ENCODE measurements at places on chromosomes 12 and 14. TPM values are rescaled to one million over a fixed set of nuclear protein-coding genes. Genes with fewer than 3 reads are reported as not detected.
A peak's percentile ranks its signal among the peaks of the same experiment; 100 is the strongest.

DNA sequence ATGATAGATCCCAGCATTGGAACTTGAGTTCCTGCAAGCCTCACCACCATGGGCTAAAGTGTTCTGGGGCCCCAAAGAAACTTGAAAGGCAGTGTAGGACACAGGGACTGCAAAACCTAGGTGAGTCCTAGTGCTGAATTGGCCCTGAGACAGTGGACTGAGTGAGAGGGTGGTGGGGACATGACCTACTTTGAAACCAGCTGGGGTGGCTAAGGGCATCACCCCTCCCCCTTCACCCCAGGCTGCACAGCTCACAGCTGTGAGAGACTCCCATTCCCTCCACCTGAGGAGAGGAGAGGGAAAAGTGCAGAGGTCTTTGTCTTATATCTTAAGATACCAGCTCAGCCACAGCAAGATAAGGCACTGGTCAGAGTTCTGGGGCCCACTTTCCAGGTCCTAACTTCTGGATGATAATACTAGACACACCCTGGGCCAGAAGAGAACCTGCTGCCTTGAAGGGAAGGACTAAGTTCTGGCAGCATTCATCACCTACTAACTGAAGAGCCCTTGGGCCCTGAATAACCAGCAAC lies 62.5 kb downstream of the MAPKAPK5 start:
- no peaks in the 10 kb centered on the region for H3K27me3 ChIP-seq
- H3K4me1 ChIP-seq: no peaks in the 10 kb centered on the region
- no peaks in the 10 kb centered on the region for H3K36me3 ChIP-seq
- no peak for DNase-seq
- no peak overlapping the region for H3K4me3 ChIP-seq

GRCh38 chr14:33777681-33778080 lies 173.2 kb downstream of the EGLN3 start:
- H3K27ac ChIP-seq: no peak overlapping the region
- no peaks in the 10 kb centered on the region for H3K36me3 ChIP-seq
- H3K4me3 ChIP-seq: no peak overlapping the region
- DNase-seq: no peak
- H3K27me3 ChIP-seq: no peaks in the 10 kb centered on the region

- no peak for DNase-seq
- no peaks in the 10 kb centered on the region for H3K36me3 ChIP-seq
- H3K27ac ChIP-seq: no peak overlapping the region
- no peaks in the 10 kb centered on the region for H3K4me1 ChIP-seq
- no peaks in the 10 kb centered on the region for H3K27me3 ChIP-seq
Observed at GRCh38 chr12:126160912-126161311, 1095.7 kb downstream of the AACS start.

DNA sequence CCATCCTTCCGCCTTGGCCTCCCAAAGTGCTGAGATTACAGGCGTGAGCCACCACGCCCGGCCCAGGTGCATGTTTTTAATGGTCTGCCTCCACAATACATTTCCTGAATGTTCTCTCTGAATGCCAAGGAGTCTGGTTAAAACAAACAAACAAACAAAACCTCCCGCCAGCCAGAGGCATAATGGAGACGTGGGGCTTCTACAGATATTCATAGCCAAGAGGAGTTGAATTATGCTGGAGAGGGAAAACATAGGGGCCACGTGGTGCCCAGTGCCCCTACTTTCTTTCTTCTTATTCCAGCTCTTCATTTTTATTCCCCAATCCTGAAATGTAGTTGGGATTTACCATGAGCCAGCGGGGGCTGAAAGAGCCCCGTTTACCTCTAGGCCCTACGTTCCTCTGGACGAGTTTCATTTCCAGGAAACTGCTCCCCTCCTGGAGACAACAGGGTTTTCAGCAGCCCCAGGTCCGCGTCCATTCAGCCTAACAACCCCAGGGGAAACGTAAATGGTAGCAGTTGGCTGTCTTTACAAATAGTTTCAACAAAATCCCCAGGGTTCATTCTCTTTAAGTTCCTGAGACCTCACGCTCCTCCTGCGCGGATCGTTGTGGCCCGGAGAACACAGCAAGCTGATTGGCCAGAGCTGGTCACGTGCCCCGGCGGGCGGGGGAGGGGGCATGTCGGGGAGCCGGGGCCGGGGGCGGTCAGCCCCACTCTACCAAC lies 108.5 kb upstream of the ESRRB start:
- no peaks in the 10 kb centered on the region for H3K36me3 ChIP-seq
- H3K27ac ChIP-seq: no peak overlapping the region
- peak; percentile 12 for DNase-seq
- no peaks in the 10 kb centered on the region for H3K27me3 ChIP-seq

The JPH4 gene
- total RNA-seq: 8.5 TPM

The IL31 gene
- total RNA-seq: not detected

DNA sequence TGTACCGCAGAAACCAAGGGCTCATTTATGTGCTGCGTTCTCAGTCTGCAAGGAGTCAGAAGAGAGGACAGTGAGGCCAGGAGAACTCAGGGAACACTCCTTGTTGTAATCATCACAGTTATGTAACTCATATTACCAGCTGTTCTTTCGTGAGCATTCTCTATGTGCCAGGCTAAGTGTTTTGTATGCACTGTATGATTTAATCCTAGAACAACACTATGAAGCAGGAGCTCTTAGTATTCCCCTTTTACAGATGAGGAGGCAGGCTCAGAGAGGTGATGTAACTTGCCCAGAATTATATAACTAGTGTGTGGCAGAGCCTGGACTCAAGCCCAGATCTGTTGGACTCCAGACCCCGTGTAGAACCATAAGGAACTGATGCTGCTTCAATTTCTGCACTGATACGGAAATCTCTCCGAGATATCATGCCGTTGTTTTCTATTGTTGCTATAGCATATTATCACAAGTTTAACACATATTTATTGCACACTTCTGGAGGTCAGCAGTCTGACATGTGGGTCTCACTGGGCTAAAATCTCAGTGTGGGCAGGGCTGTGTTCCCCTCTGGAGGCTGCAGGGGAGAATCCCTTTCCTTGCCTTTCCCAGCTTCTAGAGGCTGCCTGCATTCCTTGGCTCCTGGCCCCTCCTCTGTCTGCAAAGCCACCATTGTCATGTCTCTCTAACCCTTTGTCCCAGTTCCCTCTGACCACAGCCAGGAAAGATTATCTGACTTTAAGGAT lies 16.3 kb upstream of the CD9 start:
- H3K36me3 ChIP-seq: no peaks in the 10 kb centered on the region
- no peak overlapping the region for H3K4me3 ChIP-seq
- H3K27ac ChIP-seq: peak overlapping the region; percentile 64
- no peak for DNase-seq
- H3K4me1 ChIP-seq: peaks cover 13% of the 10 kb centered on the region
- no peaks in the 10 kb centered on the region for H3K27me3 ChIP-seq

- DNase-seq: no peak
- no peak overlapping the region for H3K27ac ChIP-seq
- peaks cover 5% of the 10 kb centered on the region for H3K4me1 ChIP-seq
- H3K36me3 ChIP-seq: no peaks in the 10 kb centered on the region
Observed at GRCh38 chr12:2035431-2036055, 17.2 kb upstream of the CACNA1C start.

DNA sequence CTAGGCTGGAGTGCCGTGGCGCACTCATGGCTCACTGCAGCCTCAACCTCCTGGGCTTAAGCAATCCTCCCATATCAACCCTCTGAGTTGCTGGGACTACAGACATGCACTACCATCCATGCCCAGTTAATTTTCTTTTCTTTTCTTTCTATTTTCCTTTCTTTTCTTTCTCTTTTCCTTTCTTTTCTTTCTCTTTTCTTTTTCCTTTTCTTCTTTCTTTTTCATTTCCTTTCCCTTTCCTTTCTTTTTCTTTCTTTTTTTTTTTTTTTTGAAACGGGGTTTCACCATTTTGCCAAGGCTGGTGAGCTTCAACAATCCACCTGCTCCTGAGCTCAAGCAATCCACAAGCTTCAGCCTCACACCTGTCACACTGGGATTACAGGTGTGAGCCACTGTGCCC lies 60.1 kb upstream of the ACSS3 start:
- H3K4me1 ChIP-seq: no peaks in the 10 kb centered on the region
- H3K36me3 ChIP-seq: no peaks in the 10 kb centered on the region
- no peak for DNase-seq
- H3K27me3 ChIP-seq: no peaks in the 10 kb centered on the region
- H3K4me3 ChIP-seq: no peak overlapping the region

The EFS gene
- 26.5 TPM for total RNA-seq

DNA sequence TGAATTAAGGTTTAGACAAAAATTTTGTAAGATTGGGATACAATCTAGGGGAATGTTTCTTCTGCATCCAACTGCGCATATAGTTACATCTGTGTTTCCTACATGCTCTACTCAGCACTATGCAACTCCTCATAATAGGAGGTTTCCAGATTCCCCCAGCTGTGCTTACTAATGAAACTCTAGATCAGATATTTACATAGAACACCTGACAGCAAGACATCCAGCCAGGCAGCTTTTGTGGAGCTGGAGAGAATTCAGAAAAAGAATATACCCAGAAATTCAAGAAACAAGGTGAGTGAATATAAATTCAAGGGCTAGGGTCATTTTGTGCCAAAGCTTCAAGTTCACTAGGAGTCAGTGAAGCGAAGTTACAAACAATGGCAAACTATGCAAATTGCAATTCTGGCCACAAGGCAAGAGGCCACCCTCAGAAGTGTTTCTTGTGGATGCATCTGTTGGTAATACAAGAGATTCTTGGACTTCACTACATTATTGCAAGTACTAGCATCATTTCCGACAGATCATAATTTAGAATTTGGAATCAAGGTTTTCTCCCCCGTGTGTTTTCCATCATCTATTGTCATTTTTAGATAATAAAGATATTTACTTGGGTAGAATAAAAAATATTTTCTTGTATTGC lies 341.2 kb upstream of the NAV3 start:
- no peak for DNase-seq
- no peaks in the 10 kb centered on the region for H3K4me1 ChIP-seq
- no peak overlapping the region for H3K27ac ChIP-seq
- no peak overlapping the region for H3K4me3 ChIP-seq
- no peaks in the 10 kb centered on the region for H3K36me3 ChIP-seq

DNA sequence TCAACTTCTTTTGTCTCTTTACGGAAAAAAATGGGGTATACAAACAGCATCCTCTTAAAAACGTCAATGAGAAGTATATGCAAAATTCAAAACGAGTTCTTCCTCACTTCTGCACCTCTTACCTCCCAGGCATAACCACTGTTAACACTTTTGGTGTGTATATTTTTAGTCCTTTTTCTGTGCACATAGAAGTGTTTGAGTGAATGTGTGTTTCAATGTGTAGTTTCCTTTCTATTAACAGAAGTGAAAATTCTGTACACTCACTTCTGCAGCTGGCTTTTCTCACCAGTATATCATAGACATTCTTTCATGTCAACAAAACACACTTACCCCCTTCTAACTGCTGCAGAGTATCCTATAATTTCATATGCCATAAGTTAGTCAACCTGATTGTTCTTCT lies 5.4 kb downstream of the UBR7 start:
- no peak overlapping the region for H3K4me3 ChIP-seq
- no peak overlapping the region for H3K27ac ChIP-seq
- no peaks in the 10 kb centered on the region for H3K4me1 ChIP-seq
- H3K36me3 ChIP-seq: no peaks in the 10 kb centered on the region

DNA sequence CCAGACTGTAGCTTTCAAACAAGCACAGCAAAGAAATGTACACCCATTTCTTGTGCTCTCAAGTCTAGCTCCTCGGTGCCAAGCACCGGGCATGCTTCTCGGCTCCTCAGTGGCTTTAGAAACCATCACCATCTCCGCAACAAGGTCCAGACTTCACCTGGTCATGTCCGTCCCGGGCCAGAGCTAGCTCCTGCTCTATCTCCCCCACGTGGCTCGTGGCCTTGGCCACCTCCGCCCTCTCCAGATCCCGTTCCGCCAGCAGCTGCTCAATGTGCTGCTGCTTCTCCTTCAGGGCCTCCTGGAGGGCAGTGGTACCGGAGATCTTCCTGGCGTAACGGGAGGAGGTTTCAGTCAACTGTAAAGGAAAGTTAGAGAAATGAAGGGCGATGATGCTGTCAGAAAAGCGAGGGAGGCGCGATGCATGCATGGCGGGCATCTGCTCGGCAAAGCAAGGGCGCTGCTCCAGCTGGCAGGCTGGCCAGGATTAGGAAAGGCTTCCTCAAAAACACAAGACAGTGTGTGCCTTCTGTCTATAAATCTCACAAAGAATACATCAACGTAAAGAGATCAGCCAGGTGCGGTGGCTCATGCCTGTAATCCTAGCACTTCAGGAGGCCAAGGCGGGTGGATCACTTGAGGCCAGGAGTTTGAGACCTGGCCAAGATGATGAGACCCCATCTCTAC lies 67.4 kb downstream of the CLIP1 start:
- H3K36me3 ChIP-seq: no peaks in the 10 kb centered on the region
- no peaks in the 10 kb centered on the region for H3K4me1 ChIP-seq
- no peaks in the 10 kb centered on the region for H3K27me3 ChIP-seq
- DNase-seq: no peak
- no peak overlapping the region for H3K27ac ChIP-seq

GRCh38 chr14:60327447-60328331 lies 78.7 kb downstream of the PPM1A start:
- DNase-seq: peak; percentile 7
- peak overlapping the region; percentile 20 for H3K4me3 ChIP-seq
- no peaks in the 10 kb centered on the region for H3K27me3 ChIP-seq
- no peak overlapping the region for H3K27ac ChIP-seq
- no peaks in the 10 kb centered on the region for H3K36me3 ChIP-seq

- H3K36me3 ChIP-seq: no peaks in the 10 kb centered on the region
- no peak overlapping the region for H3K27ac ChIP-seq
- H3K4me1 ChIP-seq: no peaks in the 10 kb centered on the region
- H3K4me3 ChIP-seq: no peak overlapping the region
- H3K27me3 ChIP-seq: no peaks in the 10 kb centered on the region
- DNase-seq: no peak
Observed at GRCh38 chr12:123897221-123897620, 75.4 kb downstream of the CCDC92 start.

The KRT75 gene
- not detected for total RNA-seq

The ACADS gene
- 29.4 TPM for total RNA-seq

The TPPP2 gene
- 9.4 TPM for total RNA-seq

DNA sequence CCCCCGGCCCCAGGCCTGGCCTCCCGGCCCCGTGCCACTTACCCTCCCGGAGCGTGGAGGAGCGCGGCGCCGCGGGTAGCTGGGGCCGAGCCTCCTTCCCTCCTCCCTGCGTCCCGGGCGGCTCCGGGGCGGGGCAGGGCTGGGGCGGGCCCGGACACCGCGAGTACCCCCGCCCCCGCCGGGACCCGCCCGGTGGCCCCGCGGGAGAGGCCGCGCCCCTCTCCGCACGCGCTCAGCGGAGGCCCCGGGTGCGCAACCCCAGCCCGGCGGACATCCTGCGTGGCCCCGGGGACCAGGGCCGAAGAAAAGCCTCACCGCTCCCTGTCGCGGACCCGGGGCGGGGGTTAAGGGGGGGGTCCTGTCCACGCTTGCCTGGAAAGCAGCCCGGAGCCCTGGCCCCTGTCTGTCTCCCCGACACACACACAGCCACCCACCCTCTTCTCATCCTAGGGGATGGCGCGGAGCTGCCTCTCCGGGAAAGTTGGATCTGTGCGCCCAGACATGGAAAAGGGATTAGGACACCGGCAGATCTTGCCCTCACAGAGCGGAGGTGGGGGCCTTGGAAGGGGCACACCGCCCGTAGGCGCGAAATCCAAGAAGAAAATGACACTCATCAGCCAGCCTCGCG lies at the start of gene SYNE3:
TSS of gene SYNE3 (minus strand) at position 97 of the 628 bp plus-strand sequence. CDS start 40,829 bp downstream, outside the sequence.
- no peak for DNase-seq
- peaks cover 4% of the 10 kb centered on the region for H3K4me1 ChIP-seq
- H3K27ac ChIP-seq: peak within 1 kb of the TSS; percentile 69
- peak within 1 kb of the TSS; percentile 63 for H3K4me3 ChIP-seq
- H3K36me3 ChIP-seq: no peaks in the 10 kb centered on the region

GRCh38 chr12:5043589-5044419 lies at the start of gene KCNA5:
KCNA5 (plus strand) TSS chr12:5043879; CDS start chr12:5044148, 269 bp downstream.
- no peak within 1 kb of the TSS for H3K4me3 ChIP-seq
- no peak for DNase-seq
- no peaks in the 10 kb centered on the region for H3K36me3 ChIP-seq
- peaks cover 2% of the 10 kb centered on the region for H3K4me1 ChIP-seq
